ENCODE measurements at places on chromosomes 3 and 15.

GRCh38 chr3:172982736-172983364 lies 158.2 kb downstream of the SPATA16 start:
- DNase-seq: no peak

GRCh38 chr3:93843981-93844380 lies 129.7 kb downstream of the PROS1 start:
- DNase-seq: no peak

GRCh38 chr15:78425643-78426042 lies 12.4 kb upstream of the IREB2 start:
- DNase-seq: no peak

DNA sequence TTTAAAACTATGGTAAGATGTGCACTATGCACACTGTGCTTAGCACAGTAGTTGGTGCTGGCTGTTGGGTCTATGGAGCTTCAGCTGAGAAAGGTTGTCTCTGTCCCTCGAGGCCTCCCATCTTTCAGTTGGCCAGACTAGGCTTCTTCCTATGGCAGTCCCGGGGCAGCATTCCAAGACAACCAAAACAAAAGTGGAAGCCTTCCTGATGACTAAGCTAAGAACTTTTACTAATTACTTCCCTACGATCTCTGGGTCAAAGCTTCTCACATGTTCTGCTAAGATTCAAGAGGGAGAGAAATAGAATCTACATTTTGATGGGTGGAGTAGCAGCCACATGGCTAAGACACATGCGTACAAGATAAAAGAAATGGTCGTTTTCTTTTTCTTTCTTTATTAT lies 342.8 kb downstream of the TUSC7 start:
- DNase-seq: no peak

DNA sequence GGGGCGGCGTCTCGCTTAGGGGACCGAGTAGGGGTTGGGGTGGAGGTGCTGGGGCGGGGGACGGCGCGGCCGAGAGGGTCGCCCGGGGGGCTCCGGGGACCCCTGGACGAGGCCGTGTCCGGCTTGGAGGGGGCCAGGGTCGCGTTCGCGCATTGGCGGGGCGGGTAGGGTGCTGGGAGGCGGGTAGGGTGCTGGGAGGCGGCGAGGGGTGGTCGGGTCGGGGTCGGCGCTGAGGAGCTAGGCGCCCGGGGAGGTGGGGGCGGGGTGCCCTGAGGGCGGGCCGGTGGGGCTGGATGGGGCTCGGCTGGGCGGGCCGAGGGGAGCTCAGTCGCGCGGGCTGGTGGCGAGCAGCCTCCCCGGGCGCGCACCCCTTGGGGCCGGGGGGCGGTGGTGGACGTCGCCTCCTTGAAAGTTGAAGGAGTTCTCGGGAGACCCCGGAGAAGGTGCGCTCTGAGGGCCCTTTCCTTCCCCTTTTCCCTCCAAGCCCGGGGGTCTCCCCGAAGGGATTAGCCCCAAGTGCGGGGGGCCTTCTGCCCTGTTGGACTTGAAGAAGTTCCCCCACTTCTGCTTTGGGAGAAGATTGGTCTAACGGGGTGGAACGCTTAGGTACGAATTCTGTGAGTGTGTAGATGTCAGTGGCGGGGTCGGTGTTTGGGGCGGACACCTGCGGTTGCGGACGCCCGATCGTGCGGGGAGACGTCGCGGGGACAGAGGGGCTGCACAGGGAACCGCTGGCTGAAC lies 543 bp downstream of the MEF2A start:
- peak; percentile 41 for DNase-seq
